CD4-positive, alpha-beta T cell treated with Interleukin-10 for 1 hour (primary cell): ENCODE measurements at places on chromosomes 6 and 20.

DNA sequence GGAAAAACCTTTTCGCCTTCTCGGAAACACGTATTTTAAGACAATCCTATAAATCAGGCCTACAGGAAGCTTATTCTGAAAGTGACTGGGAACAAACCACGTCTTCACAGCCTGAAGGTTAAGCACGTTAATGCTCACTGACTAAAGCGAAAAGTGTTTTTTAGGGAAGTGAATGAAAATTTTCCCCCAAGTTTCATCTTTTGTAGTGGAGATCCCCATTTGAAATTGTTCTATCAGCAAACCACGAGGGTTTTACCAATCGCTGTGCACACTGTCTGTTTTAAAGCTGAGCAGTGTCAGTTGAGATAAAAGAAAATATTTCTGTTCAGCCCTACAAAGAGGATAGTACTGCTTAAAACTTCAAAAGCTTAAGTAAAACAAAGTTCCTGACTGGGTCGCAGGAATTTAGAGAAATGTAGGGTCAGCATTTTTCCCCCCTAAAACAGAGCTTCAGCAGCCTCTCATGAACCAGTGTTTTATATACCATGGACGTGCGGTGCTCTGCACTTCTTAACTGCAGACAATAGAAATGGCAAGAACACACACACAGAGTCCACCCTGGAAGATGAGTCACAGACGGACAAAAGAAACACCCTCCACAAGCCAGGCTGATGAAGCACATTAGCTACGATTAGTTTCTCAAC lies 34.9 kb downstream of the SLC22A23 start:
- DNase-seq = no peak

DNA sequence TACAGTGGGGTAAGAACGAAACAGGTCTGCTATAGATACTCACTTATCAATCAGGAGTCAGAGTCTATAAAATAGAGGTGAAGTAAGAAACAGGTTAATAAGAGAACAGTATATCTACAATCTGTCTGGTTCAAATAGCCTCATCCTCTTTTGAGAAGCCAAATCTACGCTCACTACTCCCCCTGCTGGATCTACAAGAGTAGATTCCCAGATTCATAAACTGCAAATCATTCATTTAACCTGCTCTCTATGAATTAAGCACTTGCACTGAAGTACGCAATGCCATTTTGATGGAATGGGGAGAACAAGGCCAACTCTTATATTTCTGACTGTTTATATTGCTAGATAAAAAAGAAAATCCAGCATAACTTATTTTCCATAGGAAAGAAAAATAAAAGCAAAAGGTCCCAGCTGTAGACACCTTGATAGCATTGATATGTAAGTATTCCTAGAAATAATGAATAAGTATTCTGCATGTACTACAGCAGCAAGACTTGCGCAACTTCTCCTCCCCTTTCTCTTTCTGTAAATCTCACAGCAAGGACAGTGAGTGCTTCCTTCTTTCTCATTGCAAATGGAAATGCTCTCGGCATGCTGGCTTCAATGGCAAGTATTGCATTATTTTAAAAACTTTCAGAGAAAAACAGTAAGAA lies 92.3 kb downstream of the RFX6 start:
- peak; percentile 12 for DNase-seq

GRCh38 chr6:109052018-109052651 lies 42.5 kb downstream of the SESN1 start:
- DNase-seq = no peak

GRCh38 chr6:136769124-136769523 lies 23.2 kb downstream of the MAP3K5 start:
- no peak for DNase-seq

DNA sequence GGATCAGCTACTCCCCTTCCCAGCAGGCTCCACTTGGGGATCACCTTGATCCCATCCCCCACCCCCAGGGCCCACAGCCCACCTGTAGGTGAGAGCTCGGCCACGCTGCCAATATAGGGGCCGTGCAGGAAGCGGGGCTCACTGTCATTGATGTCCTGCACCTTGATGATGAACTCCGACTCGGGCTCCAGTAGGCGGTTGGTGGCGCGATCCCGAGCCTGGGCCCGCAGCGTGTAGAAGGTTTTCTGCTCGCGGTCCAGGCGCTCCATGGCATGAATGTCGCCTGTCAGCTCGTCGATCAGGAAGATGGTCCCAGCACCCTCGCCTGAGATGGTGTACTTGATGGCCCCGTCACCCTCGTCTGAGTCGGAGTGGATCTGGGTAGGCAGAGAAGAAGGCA lies 67.4 kb downstream of the CDH22 start:
- no peak for DNase-seq
